ENCODE measurements at places on chromosomes 16 and 17.

- no peak for DNase-seq
Observed at GRCh38 chr16:72182976-72183375, 11.0 kb upstream of the PMFBP1 start.

DNA sequence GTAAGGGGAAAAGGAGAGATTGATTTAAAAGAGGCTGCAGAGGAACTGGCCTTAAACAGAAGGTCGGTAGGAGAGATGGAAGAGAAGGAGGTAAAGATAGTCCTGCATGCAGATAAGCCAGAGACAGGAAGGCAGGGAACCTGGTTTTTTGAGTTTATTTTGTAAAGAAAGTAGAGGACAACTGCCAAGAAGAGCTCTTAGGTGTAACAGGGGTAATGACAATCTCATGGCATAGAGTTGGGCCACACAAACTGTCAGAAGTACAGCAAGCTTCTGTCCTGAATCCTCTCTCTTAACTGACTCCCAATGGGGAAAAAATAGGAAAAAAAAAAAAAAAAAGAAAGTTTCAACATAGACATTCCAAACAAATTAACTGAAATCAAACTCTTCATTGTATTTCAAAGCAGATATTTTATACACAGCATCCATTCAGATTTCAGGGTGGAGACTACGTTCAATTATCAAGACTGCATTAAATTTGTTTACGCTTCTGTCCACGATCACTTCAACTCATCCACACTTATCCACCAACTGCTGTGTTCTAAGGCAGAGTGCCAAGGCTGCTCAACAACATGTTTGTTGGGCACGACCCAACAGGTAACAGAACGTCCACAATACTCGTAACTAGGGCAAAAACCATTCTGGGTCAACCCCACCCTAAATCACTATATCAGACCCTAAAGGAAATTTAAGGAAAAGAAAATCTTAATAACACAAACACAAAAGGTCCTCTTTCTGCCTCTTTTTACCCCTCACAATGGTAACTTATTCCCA is 34.9 kb downstream of the USP31 start:
- DNase-seq = no peak

- DNase-seq = no peak
Observed at GRCh38 chr16:66656547-66656946, 40.0 kb downstream of the CMTM4 start.

DNA sequence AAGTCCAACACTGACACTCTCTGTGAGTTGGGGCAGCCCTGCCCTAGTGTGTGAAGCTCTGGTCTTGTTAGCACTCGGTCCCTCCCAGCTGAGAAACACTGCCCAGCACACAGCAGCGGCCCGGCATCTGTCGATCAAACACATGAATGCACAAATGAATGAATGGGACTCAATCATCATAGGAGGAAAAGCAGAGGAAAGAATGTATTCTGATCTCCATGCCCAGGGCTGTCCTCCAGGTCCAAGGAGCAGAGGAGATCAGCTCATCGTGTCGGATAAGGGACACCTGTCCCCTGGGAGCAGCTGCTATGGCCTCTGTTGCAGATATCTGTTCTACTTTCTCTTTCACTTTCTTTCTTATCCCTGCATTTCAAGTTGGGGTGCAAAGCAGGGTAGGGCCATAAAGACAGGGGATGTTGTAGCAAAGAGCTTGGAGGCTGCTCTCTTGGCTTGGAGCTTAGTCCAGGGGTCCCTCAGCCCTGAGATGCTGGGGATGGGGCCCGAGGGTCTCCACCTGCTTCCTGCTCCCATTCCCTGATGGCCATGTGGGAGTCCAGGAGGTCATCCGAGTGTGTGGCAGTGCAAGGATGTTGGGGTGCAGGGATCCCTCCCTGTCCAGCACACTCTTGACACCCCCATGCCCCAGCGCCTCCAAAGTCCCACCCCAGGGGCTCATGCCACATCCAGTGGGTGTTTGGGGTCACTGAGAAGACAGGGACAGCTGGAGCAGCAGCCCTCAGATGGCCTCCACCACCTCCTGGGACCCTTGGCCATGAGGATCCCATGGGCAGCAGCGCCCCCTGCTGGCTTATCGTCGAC is 88.2 kb downstream of the IRF8 start:
- no peak for DNase-seq

Measured in stimulated activated CD8-positive, alpha-beta memory T cell treated with anti-CD3 and anti-CD28 coated beads, Interleukin-7, amount 100 ng/mL, for 1 hour (primary cell).